ENCODE measurements at places on chromosomes 3 and 15.

- no peak for DNase-seq
Observed at GRCh38 chr3:24401090-24401810, 93.4 kb downstream of the THRB start.

- peak; percentile 91 for DNase-seq
Observed at GRCh38 chr3:107987036-107987939, 103.5 kb downstream of the CD47 start.

- no peak for DNase-seq
Observed at GRCh38 chr3:16260046-16260445, 4.7 kb downstream of the DPH3 start.

DNA sequence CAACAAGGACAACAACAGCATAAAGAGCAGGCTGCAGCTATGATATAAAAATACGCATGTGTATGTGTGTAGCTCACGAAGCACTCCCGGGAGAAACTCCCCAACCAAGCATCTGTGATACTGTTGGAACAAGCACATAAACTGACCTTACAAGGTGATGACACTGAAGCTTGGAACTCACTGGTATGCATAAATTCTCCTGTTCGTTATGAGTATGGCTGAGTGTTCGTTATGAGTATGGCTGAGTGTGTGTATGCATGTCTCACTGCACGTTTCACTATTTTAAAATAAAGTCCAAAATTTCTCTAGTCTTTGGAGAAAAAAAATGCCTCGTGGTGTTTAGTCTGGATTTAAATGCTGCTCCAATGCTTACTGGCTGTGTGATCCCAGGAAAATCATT is 256.8 kb downstream of the RORA start:
- DNase-seq, result peak; percentile 37

DNA sequence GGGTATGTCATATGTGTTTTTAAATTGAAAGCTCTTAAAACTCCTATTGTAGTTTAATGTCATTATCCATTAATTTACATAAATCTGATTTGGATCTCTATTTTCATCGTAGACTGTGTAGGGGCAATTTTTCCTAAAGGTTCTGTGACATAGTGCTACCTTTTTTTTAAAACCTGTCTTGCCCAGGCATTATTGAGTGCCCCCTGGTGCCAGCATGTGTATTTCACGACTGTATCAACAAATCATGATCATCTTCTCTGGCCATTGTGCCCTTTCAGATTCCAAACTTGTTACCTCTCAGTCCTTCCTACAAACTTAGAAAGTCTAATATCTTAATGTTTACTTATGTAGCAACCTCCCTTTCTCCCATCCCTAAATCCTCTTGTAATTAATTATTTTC is 97.2 kb upstream of the FLNB start:
- peak; percentile 4 for DNase-seq

- DNase-seq, result no peak
Observed at GRCh38 chr15:65904301-65904700, 35.0 kb downstream of the RAB11A start.

GRCh38 chr3:78130741-78131290 is 1090.9 kb downstream of the ROBO2 start:
- no peak for DNase-seq

GRCh38 chr3:105611304-105612192 is 244.8 kb downstream of the ALCAM start:
- DNase-seq, result no peak

DNA sequence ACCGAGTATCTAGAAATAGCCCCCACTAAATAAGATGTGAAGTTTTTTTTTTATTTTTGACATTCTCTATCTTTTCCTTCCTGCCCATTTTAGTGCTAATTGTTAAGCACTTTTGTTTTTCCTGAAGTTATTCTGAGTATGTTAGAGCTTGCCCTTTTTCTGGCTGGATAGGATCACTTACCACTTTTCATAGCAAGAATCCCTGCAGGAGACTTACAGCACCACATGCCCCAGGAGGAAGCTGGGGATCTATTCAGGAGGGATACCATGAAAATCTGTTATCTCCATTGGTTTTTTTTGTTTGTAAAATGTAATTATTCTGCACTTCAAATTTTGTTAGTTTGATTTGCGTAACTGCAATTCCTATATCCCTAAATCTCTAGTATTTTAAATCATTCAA is 968.4 kb downstream of the ZPLD1 start:
- no peak for DNase-seq

DNA sequence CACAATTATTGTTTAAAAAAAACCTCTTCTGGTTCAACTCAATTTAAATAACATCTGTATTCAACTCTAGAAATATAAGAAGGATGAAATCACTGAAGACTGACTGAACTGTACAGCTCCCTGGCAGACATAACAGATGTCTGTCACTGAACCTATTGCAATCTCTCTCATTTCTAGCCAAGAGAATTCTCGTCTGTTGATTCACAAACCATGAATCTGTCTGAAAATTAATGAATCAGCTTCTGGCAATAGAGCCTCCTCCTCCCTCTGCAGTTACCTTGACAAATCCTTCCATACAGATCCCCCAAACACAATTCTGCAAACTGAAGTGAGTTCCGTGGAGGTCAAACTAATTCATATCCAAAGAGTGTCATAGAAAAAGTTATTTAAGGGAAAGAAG is 561.4 kb downstream of the PYDC2 start:
- peak; percentile 43 for DNase-seq

- no peak for DNase-seq
Observed at GRCh38 chr3:61518590-61518989, 42.8 kb upstream of the PTPRG start.

- no peak for DNase-seq
Observed at GRCh38 chr15:71411538-71412482, 296.5 kb downstream of the THSD4 start.

GRCh38 chr3:153783741-153784480 is 337.3 kb upstream of the ARHGEF26 start:
- no peak for DNase-seq

DNA sequence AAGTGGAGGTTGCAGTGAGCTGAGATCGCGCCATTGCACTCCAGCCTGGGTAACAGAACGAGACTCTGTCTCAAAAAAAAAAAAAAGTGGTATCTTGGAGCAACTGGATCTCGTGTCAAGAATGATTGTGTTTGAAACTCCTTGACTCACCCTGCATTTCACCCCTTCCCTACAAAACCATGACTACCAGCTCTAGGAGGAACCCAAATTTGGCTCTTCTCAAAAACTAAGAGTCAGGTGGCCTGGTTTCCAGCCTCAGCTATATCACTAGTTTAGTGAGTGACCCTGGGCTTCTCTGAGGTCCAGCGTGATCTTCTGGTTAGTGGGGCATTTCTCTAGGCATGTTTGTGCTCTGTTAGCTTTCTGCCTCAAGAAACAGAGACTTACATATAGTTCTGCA is 222.1 kb downstream of the FAM43A start:
- DNase-seq, result no peak

- no peak for DNase-seq
Observed at GRCh38 chr3:185824051-185825005, 514 bp downstream of the IGF2BP2 start.

GRCh38 chr3:48891606-48892005 is 7.1 kb downstream of the SLC25A20 start:
- DNase-seq, result no peak

GRCh38 chr15:28943611-28944230 is 57.9 kb downstream of the APBA2 start:
- no peak for DNase-seq

DNA sequence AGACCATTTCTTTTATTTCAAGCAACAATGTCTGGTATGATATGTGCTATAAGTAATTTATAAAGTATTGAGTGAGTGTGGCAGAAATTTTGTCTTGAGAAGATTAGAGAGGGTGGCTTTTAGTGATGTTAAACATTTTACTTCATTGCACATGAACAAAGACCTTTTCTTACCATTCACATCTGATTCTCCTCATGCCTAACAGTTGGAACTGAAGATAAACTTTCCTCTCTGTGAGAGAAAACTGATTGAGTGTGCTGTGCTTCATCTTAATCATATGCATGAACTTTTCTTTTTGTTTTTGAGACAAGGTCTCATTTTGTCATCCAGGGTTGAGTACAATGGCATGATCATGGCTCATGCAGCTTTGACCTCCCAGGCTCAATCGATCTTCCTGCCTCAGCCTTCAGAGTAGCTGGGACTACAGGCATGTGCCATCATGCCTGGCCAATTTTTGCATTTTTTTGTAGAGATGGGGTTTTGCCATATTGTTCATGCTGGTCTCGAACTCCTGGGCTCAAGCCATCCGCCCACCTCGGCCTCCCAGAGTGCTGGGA is 377.7 kb upstream of the GOLIM4 start:
- DNase-seq, result no peak

- DNase-seq, result no peak
Observed at GRCh38 chr3:175735866-175736265, 876.7 kb downstream of the NAALADL2 start.

DNA sequence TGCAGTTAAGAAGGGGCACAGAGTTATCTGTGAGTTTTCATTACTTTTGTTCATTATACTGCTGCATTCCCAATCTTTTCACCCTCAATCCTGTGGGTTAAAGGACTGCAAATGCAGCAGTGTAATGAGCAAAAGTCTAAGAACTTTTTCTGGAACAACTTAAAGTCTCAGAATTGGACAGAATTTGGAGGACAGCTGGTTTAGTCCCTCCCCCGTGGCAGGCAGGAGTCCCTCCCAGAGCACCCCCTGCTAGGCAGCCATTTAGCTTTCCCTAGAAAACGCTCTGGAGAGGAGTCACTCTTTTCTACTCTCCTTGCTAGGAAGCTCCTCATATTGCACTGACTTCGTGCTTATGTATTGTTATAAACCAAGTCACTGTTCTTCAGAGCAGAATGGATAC is 156.3 kb upstream of the UBE2E1 start:
- DNase-seq, result no peak

GRCh38 chr3:142618917-142619461 is 22.8 kb downstream of the PLS1 start:
- no peak for DNase-seq

- peak; percentile 96 for DNase-seq
Observed at GRCh38 chr15:101128221-101129015, 123.4 kb downstream of the CHSY1 start.

DNA sequence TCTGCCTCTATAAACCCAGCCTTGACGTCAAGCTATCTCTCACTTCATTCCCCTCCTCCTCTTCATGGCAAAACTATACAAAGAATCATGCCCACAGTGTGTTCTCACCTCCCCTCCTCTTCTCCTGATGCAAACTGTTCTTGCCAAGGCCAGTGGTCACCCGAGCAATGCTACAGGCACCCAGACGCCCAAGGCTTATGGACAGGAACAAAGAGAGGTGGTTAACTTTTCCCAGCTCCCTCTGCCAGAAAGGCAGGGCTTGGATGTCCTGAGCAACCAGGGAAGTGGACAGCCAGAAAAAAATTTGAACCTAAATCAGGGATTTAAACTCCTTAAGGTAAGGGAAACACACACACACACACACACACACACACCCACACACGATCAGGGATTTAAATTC is 5.1 kb downstream of the SLC41A3 start:
- DNase-seq, result no peak

- no peak for DNase-seq
Observed at GRCh38 chr3:71156062-71156665, 427.4 kb downstream of the FOXP1 start.

DNA sequence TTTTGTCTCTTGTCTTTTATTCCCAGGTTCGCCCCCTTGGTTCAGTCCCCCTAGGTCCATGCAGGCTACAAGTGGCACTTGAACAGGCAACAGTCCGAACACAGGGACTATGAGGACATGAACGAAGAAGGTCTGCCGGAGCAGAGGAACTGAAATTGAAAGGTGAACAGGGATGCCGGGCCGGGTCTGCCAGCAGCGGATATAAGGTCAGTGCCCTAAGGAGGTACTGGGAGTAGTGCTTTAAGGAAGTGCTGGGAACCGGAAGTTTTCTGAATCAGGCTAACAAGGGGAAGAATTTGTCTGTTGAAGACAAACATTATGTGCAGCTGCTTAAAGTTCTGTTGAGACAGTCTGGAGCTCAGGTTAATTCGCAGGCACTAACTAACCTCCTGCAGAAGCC is 46.8 kb downstream of the LSM3 start:
- no peak for DNase-seq

Measured in retinal pigment epithelial cell (primary cell).